Stimulated activated CD4-positive, alpha-beta T cell treated with anti-CD3 and anti-CD28 coated beads, TNF-alpha, amount 100 ng/mL, for 48 hours (primary cell): ENCODE measurements at places on chromosomes 16 and 17.

- DNase-seq, result no peak
Measured at GRCh38 chr16:61940611-61941010, 95.6 kb downstream of the CDH8 start.

GRCh38 chr17:4313221-4314114, 49.7 kb upstream of the ANKFY1 start:
- no peak for DNase-seq

DNA sequence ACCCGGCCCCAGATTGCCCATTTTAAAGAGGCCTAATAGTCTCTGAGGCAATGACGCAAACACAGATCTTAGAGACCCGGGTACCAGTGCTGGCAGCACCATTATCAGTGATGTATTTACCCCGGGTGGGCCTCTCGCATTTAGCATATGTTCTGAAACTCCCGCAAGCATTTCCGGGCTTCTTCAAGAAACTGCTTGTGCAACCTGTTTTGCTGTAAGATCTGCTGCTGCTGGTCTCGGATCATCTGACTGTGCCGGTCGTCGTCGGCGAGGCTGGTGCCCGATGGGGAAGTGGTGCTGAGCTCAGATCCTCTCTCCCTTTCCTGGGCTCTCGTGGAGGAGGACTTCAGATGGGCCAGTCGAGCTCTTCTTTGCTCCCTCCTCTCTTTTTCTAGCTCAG, 12.5 kb downstream of the CEP295NL start:
- peak; percentile 23 for DNase-seq

DNA sequence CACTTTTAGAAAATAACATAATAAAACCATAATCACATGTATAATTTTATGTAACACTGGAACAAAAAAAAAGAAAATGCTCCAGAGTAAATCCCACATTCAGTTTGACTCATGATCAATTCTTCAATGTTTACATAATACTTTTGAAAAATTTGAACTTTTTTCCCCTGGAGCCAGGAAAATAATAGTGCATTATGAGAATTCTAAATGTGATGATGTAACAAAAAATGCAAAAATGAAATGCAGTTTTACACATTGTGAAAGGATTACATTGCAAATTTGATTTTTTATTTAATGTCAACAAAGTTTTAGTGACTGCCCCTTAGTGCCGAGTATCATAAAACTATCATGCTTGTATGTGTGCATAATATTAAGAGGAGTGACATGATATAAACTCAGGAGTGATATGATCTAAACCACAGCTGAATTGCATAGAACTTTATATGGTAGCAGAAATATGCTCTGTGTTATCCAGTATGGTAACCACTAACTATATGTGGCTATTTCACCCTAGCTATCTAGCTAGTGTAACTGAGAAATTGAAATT, 238.2 kb downstream of the CDH8 start:
- no peak for DNase-seq

- DNase-seq, result no peak
Measured at GRCh38 chr17:79842136-79842655, 3.0 kb upstream of the CBX4 start.

DNA sequence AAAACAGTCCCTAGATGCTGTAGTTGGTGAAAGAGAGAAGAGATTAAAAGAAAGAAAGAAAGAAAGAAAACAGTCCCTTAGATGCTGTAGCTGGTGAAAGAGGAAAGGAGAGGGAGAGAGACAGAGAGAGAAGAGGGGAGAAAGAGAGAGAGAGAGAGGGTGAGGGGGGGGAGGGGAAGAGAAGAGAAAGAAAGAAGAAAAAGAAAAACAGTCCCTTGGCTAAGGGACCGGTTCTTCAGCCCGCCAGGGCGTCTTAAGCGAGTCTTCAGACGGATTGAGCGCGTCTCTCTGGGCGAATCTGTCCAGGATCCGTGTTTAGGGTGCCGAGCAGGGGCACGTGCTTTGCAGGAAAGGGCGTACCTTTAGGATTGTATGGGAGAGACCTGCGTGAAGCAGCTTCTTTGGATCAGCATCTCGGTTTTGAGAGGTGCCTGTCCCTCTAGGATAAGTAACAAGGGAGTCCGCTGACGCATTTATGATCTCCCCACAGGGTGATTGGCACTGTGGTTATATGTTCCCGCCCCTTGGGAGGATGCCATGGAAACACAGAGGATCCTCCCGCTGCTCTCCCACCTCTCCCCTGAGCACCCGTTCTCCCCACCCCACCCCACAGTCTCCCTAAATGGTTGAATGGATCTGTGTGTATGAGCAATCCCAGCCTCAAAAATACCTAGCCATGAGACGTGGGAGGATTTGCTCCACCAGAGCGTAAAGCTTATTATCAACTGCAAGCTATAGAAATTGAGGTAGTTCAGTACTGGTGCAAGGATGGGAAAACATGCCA, 16.7 kb downstream of the GNGT2 start:
- DNase-seq, result no peak

GRCh38 chr17:77444984-77445759, 304.4 kb downstream of the SEC14L1 start:
- DNase-seq, result peak; percentile 64

- no peak for DNase-seq
Measured at GRCh38 chr17:15469260-15469659, 1.8 kb upstream of the CDRT4 start.

- DNase-seq, result no peak
Measured at GRCh38 chr16:87186446-87186845, 130.7 kb downstream of the C16orf95 start.

DNA sequence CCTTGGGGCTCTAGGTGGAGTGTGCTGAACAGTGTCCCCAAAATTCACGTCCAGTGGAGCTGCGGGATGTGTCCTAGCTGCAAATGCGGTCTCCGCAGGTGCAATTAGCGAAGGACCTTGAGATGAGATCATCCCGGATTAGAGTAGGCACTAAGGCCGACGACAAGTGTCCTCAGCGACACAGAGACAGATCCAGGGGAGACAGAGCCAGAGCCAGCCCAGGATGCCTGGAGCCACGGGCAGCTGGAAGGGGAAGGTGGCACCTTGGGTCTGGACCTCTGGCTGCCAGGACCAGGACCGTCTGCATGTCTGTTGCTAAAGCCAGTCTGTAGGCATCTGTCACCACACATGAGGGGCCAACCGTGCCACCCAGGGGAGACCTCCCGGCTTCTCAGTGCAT, 24.5 kb downstream of the SLC7A5 start:
- DNase-seq, result no peak

DNA sequence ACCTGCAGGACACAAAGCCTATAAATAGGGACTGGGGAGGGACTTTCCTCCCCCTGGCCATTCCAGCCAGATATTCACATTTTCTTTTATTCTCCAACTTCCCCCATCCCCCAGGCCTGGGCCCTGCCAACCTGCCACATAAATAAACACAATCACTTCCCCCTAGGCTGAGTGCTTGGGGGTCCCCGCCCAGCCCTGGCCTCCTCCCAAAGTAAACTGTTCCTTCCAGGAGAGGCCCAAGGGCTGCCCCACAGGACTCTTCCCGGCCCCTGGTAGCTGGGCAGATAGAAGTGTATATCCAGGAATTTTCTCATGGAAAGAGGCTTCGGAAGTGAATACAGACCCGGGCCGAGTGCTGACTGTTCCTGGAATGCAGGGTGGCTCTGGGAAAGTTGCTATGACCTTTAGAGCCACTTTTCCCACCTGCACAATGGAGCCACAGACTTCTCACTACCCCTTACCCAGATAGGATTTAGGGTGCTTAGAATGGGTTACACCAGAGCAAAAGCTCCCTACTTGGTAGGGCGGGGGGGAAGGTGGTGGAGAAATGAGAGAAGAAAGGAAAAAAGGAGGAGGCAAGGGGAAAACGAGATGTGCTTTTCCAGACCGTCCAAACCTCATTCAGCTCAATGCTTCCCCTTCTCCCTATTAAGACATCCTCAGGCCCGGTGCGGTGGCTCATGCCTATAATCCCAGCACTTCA, 8.5 kb downstream of the CSF3 start:
- DNase-seq, result no peak
